ENCODE measurements at places on chromosomes 16 and 17. TPM values are rescaled to one million over a fixed set of nuclear protein-coding genes. Genes with fewer than 3 reads are reported as not detected.

The NACA2 gene
- total RNA-seq: not detected

DNA sequence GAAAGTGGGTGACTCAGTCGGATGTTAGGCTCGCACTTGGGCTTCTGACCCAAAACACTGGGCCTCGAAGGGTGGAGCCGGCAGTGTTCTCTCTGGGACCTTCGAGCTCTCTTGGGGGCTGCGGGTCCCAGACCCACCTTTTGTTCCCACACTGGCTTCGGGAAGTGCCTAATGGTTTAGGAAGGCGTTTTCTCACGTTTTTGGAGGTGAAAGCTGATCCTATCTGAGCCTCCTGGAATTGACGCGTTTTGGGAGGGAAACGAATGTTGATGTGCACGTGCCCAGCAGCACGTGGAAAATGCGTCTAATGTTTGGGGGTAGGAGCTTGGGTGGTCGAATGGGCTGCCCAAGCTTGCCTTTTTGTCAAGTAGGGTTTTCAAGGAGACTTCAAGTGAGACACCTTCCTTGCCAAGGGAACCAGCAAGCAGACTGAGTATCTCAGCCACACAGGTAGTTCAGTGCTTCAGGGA is 666 bp downstream of the HGS start:
- H3K27me3 ChIP-seq: no peaks in the 10 kb centered on the region
- H3K27ac ChIP-seq: peak overlapping the region; percentile 77
- H3K4me1 ChIP-seq: peaks cover 39% of the 10 kb centered on the region
- DNase-seq: peak; percentile 74
- H3K4me3 ChIP-seq: peak overlapping the region; percentile 98

DNA sequence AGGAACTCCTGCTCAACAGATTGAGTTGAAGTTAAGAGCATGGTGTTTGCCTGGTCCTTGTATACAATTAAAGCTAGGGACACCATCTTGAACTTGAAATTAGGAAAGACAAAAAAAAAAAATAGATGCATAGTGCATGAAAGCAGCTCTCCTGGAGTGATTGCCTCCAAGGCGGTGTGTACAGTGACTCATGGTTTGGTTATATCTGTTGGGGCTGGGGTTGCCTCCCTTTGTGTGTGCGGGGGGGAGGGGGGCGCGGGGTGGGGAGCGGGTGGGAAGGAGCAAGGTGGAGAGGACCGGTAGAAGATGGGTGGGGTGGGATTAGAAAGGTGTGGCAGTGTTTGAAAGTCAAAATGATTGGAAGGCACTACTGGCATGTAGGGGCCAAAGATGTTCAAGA is 3.4 kb downstream of the TMED6 start:
- H3K27ac ChIP-seq: no peak overlapping the region
- peaks cover 5% of the 10 kb centered on the region for H3K36me3 ChIP-seq
- no peak overlapping the region for H3K4me3 ChIP-seq
- H3K4me1 ChIP-seq: no peaks in the 10 kb centered on the region

GRCh38 chr17:63516910-63517824 is 6.0 kb upstream of the KCNH6 start:
- no peaks in the 10 kb centered on the region for H3K27me3 ChIP-seq
- no peak overlapping the region for H3K27ac ChIP-seq

DNA sequence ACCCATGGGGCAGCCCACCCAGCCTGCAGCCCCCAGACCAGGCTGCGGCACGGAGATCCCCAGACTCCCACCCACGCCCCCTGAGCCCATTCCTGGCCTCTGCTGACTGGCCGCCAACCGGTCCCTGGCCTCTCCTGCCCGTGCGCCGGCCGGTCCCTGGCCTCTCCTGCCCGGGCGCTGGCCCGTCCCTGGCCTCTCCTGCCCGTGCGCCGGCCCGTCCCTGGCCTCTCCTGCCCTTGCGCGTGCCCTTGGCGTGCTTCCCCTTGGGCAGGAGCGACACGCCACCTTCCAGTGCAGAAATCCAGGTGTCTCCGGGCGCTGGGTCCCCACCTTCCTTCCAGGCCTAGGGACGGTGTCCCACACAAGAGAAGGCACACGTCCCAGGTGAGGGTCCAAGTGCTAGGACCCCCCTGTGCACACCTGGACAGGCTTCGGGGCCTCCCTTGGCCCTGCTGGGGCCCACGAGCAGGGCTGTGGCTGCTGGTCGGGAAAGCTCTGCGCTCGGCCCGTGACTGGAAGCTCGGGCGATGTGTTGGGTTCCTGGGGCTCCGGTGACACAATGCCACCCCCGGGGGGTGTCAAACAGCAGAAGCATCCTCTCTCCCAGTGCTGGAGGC is 21.4 kb upstream of the CACNA1H start:
- no peaks in the 10 kb centered on the region for H3K27me3 ChIP-seq

The TAT gene
- not detected for total RNA-seq

DNA sequence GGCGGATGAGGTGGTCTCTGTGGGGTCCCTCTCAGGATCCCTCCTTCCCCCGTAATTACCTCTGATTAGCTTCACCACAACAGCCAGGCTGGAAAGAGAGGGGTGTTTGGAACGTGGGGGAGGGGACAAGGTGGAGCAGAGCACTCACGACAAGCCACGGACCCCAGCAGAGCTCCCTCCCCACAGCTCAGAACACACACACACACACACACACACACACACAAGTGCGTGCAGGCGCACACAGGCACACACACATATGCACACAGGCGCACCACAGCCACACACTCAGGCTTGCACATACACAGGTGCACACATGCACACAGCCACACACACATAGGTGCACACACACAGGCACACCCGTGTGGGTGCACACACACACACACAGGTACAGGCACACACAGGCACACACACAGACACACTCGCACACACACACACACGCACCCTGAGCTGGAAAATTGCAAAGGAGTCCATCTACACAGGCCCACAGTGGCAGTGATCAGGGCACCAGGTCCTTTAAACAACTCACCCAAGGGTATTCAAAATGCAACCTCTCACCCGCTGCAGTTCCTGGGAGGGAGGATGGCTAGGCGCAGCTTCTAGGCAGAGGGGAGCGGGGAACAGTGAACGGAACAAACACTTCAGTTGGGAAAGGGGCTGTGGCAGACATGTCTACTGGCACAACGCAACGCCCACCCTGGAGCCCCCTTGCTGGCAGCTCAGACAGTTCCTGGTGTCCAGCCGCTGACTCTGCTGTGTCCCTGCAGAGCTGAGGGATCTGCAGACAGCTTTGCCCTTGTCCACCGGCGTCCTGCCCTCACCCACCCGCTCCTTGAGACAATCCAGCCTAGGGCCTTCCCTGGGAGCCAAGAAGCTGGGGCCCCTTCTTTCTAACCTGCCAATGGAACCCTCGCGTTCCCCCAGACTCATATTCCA is 59.9 kb upstream of the DLX4 start:
- no peak overlapping the region for H3K4me3 ChIP-seq
- peaks cover 9% of the 10 kb centered on the region for H3K4me1 ChIP-seq
- H3K27ac ChIP-seq: no peak overlapping the region
- peaks cover 10% of the 10 kb centered on the region for H3K27me3 ChIP-seq

GRCh38 chr16:15434425-15435215 is at the start of gene BMERB1:
Gene BMERB1 (plus strand): TSS chr16:15434588. CDS start chr16:15434654, 66 bp downstream.
- peak within 1 kb of the TSS; percentile 82 for H3K27ac ChIP-seq
- DNase-seq: peak; percentile 67
- H3K4me1 ChIP-seq: no peaks in the 10 kb centered on the region
- H3K36me3 ChIP-seq: no peaks in the 10 kb centered on the region
- H3K4me3 ChIP-seq: peak within 1 kb of the TSS; percentile 75

The GPR179 gene
- not detected for total RNA-seq

DNA sequence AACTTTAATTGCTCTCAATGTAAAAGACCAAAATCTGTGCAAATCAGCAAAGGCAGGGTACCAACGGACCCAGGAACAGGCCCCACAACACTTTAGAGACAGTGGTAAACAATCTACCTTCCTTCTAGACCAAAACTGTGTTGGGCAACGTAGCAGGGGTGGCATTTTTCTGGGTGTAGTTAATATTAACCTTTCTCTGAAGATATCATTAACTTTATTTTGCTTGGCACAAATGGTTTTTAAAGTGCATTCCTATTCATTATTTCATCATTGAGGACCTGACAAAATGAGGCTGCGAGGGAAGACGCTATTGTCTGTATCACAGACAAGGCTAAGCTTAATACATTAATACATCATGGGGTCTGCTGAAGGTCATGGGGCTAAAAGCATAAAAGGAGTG is 37.9 kb upstream of the TRAP1 start:
- H3K4me1 ChIP-seq: no peaks in the 10 kb centered on the region
- H3K4me3 ChIP-seq: no peak overlapping the region
- no peak for DNase-seq
- peaks cover 35% of the 10 kb centered on the region for H3K36me3 ChIP-seq
- no peaks in the 10 kb centered on the region for H3K27me3 ChIP-seq

DNA sequence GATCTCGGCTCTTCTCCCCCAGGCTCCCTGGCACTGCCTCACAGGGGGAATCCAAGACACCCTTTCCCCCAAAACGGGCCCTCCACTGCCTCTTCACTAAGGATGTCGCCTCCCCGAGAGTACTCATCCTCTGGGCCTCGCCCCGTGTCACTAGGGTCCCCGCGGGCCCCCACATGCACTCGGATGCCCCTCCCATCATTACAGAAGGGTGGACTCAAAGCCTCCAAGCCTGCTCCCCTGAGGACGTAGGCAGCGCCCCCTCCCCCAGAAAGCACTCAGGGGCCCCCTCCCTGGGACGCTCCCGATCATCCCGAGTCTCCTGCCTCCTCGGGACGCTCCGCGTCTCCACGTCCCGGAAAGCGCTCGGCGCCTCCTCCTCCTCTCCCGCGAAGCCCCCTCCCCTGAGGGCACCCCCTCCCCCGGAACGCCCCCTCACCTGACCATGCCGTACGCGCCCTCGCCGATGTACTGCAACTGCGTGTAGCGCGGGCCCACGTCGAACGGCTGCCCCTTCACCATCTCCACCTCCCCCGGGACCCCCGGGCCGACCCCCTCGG is 338 bp downstream of the MAPK3 start:
- no peak for DNase-seq
- H3K4me3 ChIP-seq: peak overlapping the region; percentile 92
- no peaks in the 10 kb centered on the region for H3K4me1 ChIP-seq
- peak overlapping the region; percentile 97 for H3K27ac ChIP-seq
- no peaks in the 10 kb centered on the region for H3K27me3 ChIP-seq

DNA sequence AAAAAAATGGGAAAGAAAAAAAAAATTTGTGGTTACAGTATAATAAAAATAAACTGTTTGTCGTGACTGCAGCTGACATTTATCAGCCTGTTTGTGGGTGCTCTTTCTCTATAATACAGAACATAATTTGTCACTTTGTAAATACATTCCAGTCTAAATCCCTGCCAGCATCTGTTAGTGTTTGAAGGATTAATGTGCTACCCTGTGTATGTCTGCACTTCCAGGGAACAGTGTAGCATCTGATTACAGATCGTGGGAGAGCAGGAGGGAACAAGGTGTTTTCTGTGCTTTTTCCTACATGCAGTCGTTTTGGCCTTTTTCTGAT is 265.1 kb downstream of the WWOX start:
- H3K4me3 ChIP-seq: no peak overlapping the region
- no peaks in the 10 kb centered on the region for H3K4me1 ChIP-seq
- no peaks in the 10 kb centered on the region for H3K27me3 ChIP-seq
- H3K36me3 ChIP-seq: no peaks in the 10 kb centered on the region
- no peak overlapping the region for H3K27ac ChIP-seq

The RASL10B gene
- total RNA-seq: 39.2 TPM

DNA sequence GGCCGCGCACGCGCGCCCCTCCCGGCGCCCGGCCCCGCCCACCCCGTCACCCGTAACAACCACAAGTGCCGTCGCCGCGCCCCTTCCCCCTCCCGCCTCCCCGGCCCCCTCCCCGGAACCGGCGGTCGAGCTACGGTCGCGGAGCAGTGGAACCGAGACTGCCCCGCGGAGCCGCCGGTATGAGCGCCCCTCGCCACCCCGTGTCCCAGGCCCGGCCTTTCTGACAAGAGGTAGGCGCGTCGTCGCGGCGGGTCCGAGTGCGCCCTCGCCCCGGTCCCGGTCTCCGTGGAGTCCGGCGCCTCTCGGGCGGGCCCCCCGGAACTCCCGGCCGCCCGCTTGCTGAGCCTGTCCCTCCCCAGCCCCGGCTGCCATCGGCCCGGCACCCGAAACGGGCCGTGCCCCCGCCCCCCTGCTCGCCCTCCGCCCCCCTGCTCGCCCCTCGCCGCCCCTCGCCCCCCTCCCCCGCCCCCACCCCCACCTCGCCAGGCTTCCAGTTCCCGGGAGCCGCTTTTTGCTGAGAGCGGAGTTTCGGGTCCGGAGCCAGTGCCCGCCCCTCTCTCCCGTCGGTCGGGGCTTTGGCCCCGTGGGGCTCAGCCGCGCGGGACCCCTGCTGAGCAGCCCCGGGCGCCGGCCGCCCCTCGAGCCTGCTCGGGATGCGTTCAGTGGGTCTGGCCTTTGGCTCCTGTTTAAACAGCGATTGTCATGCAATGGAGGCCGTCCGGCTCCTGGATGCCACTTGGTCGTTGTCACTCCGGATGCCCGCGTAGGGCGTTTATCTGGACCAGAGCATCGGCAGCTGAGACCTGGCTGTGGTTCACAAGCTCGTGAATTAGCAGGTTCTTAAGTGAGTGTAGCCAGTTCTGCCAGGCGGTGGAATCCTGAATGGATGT is at the start of gene SEC14L1:
Gene SEC14L1, plus strand, starts transcription at position 92 of the 890 bp plus-strand sequence. CDS start 2,628 bp downstream, outside the sequence.
- peaks cover 23% of the 10 kb centered on the region for H3K36me3 ChIP-seq
- H3K4me1 ChIP-seq: peaks cover 32% of the 10 kb centered on the region
- DNase-seq: peak; percentile 75
- H3K27ac ChIP-seq: peak within 1 kb of the TSS; percentile 97

The ABCC12 gene
- total RNA-seq: not detected

DNA sequence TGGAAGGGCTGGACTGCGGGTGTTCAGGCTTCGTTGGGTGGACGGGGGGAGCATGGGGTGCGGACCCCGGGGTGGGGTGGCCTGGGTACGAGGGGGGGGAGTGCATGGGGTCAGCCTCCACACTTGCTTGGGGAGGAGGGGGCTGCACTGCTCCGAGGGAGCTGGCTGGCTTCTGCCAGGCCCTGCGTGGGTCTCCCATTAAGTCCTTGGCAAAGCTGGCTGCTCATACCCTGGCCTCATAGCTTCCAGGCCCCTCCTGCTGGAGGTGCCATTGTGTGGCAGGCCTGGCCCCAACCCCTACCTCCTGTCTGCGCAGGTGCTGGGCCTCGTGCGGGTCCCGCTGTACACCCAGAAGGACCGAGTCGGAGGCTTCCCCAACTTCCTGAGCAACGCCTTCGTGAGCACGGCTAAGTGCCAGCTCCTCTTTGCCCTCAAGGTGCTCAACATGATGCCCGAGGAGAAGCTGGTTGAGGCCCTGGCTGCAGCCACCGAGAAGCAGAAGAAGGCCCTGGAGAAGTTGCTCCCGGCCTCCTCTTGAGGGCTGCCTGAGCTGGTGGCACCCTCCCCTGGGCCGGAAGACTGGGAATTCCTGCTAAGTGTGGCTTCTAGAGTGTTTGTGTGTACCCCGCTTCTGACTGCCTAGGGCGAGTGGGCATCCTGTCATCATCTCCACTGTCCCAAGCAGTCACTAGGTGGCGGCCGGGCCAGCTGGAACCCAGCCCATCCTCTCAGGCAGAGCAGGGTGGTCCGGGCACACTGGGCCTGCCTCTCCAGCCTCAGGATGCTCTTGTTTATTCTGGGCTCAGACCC is 1.5 kb downstream of the NUDT16L1 start:
- peaks cover 40% of the 10 kb centered on the region for H3K36me3 ChIP-seq
- H3K4me3 ChIP-seq: no peak overlapping the region
- H3K27ac ChIP-seq: peak overlapping the region; percentile 93
- no peaks in the 10 kb centered on the region for H3K27me3 ChIP-seq
- H3K4me1 ChIP-seq: peaks cover 42% of the 10 kb centered on the region

The CCL8 gene
- total RNA-seq: 0.52 TPM

The PRAC2 gene
- total RNA-seq: not detected

- no peak overlapping the region for H3K27ac ChIP-seq
- no peaks in the 10 kb centered on the region for H3K36me3 ChIP-seq
- no peak overlapping the region for H3K4me3 ChIP-seq
- no peaks in the 10 kb centered on the region for H3K4me1 ChIP-seq
- DNase-seq: no peak
Measured at GRCh38 chr17:39591958-39592954, 15.5 kb downstream of the NEUROD2 start.
